ENCODE measurements at places on chromosomes 3 and 15. TPM values are rescaled to one million over a fixed set of nuclear protein-coding genes. Genes with fewer than 3 reads are reported as not detected.
A peak's percentile ranks its signal among the peaks of the same experiment; 100 is the strongest.

Gene CCR8
- total RNA-seq: 87.2 TPM

Gene ROBO1
- not detected for total RNA-seq

DNA sequence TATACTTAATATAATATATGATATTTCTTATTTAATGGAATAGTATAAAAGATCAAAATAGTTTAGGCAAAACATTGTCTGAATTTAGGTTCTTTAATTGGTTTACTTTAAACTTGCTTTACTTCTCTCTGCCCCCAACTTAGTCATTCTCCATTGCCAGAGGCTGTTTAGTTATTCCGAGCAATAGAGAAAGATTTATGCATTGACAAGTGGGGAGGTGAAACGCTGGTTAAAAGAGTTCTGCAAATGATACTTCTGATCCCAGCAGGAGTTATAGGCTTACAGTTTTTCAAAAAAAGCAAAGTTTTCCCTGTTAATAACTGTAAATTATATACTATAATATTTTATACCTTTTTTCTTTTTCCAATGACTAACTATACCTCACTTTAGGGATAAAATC, 145.4 kb downstream of the EPHA3 start:
- DNase-seq: no peak

- no peak for DNase-seq
Observed at GRCh38 chr3:49701388-49702077, 12.2 kb downstream of the RNF123 start.

DNA sequence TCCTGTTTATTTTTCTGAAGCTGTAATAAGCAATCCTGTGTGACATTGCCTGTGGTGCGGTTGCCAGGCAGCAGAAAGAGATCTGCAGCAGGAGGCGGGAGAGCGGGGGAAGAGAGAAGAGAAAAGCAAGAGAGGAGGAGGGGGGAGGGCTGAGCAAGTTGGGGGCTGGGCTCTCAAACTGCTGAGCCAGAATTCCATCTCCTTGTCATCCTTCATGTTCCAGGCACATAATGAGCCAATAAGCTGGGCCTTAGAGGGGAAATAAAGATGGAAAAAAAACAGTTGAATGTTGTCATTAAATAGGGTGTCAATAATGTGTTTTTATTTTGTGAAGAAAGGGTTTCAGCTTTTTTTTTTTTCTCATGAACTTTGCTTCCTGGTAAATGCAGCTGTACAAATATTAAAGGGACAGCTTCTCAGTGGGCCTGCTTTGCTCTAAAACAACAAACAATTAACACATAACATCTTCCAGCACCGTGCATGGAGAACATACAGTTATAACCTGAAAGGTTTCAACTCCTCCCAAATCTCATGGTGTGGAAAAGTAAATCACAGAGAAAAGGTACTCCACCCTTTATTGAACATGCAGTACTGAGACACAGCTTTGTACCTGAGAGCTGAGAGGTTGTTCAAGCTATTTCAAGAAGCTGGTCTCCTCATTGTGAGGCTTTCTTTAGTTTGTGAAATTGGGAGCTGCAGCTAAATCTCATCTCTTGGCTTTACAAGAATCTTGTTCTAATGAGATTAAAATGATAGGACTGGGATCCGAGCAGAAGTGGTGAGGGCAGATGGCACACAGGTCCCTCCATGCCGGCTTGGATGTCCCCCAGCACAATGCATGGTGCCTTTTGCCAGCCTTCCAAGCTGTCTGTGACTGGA, 451.1 kb upstream of the KCNMB2 start:
- DNase-seq: no peak

DNA sequence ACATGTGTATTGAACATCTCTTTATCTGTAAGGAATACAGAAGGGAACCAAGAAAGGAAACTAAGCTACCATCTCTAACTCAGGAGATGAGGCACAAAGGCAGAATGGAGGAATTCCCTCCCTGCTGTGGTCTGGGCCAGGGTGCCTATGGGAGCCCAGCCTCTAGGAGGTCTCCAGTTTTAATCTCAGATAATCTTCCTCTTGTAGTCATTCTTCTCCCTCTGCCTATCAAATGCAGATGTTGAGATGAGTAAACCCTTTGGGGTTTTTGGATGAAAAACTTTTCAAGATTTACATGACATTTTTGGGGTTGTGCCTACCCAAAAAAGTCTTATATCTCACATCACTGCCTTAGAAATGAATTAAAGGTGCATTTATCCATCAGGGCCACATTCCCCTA, 23.3 kb downstream of the SCG5 start:
- no peak for DNase-seq

Gene SPTBN5
- 2.7 TPM for total RNA-seq

Gene DYNLT2B
- 9.1 TPM for total RNA-seq

Gene NDUFAF3
- total RNA-seq: 57.8 TPM

GRCh38 chr3:47772788-47773187, 8.9 kb downstream of the SMARCC1 start:
- DNase-seq: no peak

Gene MFGE8
- total RNA-seq: 149 TPM

DNA sequence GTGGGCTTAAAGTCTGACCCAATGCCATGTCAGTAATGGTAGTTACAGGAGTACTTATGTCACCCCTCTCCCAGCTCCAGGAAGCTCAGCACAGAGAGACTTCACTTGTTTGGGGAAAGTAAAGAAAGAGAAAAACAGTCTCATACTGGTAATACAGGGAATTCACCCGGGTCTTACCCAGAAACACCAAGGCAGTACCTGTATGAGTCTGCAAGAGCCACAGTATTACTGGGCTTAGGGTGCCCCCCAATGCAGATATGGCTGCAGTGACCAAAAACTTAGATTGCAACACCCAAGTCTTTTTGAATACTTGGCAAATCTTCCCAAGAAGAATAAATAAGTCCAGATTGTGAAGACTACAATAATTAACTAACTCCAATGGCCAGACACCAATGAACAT, 622.1 kb downstream of the IGSF11 start:
- no peak for DNase-seq

DNA sequence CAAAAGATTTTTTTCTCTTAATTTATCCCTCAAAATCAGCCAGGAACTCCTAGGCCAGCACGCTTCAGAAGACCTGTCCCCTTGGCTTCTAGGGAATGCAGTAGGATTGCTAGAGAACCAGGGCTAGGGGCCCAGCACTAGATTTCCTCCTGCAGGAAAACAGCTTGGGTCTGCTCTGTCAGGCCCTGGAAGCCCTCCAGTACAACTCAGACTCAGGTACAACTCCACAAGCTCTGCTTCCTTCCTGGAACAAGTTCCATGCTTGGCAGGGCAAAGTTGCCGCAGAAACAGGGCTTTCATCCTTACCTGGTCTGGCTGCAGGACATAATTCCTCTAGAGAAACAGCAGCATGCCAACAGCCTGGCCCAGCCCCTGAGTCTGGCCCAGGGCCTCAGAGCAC, 96.1 kb upstream of the CTNNB1 start:
- DNase-seq: no peak

Gene VEPH1
- total RNA-seq: 2.6 TPM

DNA sequence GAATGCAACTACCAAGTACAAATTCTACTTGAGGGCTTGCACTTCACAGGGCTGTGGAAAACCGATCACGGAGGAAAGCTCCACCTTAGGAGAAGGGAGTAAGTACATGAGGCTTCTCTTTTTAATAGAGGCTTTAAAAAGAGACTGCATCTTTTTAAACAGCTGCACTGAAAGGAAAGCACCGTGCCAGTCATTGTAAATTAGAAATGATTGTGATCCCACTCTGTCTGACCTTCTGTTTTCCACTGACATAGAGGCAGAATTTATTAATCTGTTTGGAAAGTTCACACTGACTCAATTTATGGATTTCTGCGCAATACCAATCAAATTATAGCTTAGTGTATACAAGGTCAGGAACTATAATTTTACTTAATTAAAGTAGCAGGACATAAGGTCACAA, 198.2 kb downstream of the CHL1 start:
- no peak for DNase-seq

GRCh38 chr3:40615110-40615915, 90.6 kb downstream of the ZNF621 start:
- no peak for DNase-seq

GRCh38 chr3:22089284-22089683, 338.3 kb upstream of the ZNF385D start:
- peak; percentile 9 for DNase-seq

GRCh38 chr15:69540622-69541021, 88.0 kb downstream of the RPLP1 start:
- DNase-seq: no peak

- DNase-seq: no peak
Observed at GRCh38 chr15:32803631-32804030, 85.8 kb downstream of the GREM1 start.

GRCh38 chr3:14475621-14476020, 64.5 kb downstream of the GRIP2 start:
- DNase-seq: no peak

- no peak for DNase-seq
Observed at GRCh38 chr15:50128266-50128665, 9.2 kb upstream of the ATP8B4 start.

DNA sequence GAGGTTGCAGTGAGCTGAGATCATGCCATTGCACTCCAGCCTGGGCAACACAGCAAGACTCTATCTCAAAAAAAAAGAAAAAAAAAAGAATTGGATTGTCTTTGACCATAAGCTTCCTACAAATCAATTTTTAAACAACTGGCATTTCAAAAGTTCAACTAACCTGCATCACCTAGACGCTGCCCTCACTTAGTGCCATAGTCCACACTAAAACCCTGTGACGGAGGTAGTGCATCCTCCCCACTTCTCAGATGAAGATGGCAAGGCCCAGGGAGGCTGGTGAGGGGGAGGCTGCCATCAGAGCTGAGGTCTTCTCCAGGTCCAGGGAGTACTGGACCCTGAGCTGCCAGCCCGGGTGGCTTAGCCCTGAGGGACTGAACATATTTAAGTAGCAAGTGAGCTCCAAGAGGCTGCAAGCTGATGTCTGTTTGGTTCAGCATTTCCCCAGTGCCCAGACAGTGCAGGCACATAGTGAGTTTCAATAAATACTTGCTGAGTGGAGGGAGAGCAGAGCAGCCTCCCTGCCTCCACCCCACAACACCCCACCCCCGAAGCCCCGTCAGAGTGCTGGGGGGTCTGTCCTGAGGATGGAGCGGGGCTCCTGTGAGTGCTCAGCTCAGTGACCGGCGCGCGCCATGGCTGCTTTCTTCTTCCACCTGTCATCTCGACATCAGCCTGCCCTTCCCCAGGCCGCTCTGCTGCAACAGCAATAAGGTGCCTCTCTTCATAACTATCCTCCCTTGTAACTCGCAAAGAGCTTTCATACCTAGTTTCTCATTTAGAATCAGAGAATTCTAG, 52.8 kb downstream of the MGLL start:
- DNase-seq: no peak

Gene CYP8B1
- not detected for total RNA-seq

Gene CDHR4
- 0.32 TPM for total RNA-seq

- DNase-seq: no peak
Observed at GRCh38 chr3:58202917-58203360, 7.8 kb downstream of the DNASE1L3 start.

GRCh38 chr15:63172376-63172775, 15.1 kb upstream of the RPS27L start:
- DNase-seq: no peak

GRCh38 chr15:91908391-91908790, 54.9 kb downstream of the SLCO3A1 start:
- no peak for DNase-seq

GRCh38 chr3:148882288-148882687, 17.2 kb downstream of the CPA3 start:
- no peak for DNase-seq

Gene ST3GAL6
- total RNA-seq: 0.89 TPM

Gene COL6A5
- not detected for total RNA-seq

Gene GOLGA8T
- total RNA-seq: not detected

Gene SLC35G2
- total RNA-seq: 0.44 TPM

DNA sequence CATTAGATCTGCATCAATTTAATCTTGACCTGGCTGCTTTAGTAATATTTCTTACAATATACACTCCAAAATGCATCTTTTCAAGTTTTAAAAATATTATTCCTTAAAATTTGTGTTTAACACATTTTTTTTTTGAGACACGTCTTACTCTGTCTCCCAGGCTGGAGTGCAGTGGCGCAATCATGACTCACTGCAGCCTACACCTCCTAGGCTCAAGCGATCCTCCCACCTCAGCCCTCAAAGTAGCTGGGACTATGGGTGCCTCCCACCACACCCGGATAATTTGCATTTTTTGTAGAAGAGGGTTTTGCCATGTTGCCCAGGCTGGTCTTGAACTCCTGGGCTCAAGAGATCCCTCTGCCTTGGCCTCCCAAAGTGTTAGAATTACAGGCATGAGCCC, 73.6 kb downstream of the ETV5 start:
- DNase-seq: no peak

Gene SYNPR
- not detected for total RNA-seq

- no peak for DNase-seq
Observed at GRCh38 chr3:186166036-186166435, 57.1 kb upstream of the ETV5 start.

Gene RTP4
- total RNA-seq: 4.6 TPM

DNA sequence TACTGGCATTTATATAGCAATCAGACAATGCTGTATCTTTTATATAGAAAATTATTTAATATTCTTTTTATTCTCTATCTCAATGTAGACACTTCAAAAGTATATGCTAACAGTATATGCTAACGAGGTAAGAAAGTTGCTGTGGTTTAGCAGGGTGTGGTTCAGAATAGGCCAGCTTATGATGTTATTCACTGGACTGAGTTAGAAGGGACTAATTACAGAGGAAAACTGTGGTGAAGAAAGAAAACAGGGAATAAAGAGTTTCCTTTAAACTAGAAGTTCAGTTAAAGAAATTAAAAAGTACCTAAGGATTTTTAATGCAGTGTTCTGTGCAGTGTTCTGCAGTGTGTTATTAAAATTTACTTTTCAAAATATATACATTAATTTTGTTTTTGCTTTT, 59.4 kb downstream of the MYO9A start:
- no peak for DNase-seq

DNA sequence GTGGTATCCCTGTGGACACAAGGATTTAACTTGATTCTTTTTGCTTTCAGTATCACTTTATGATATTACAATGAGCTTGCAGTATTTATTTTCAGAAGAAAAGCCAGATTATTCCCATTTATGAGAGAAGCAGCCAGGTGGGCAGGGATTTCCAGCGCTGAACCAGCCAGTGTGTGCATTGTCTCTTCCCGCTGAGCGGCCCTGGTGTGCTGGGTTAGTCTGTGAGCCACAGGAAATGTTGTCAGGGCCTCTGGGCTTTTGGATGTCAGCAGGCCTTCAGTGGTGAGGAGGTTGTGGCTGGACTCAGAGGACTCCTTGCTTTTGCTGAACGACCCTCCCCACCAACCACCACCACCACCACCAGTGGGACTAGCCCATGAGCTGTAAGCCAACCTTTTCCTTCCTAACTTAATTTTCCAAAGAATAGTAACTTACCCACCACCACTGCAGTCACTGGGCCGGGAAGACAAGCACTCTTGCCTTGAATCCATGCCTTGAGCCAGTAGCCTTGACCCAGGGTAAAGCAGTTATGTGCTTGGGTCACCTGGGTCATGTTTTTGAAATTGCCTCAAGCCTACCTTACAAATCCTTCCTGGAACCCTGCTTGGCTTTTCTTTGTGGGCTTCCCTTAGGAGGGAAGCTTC, 33.1 kb downstream of the FLNB start:
- DNase-seq: no peak

DNA sequence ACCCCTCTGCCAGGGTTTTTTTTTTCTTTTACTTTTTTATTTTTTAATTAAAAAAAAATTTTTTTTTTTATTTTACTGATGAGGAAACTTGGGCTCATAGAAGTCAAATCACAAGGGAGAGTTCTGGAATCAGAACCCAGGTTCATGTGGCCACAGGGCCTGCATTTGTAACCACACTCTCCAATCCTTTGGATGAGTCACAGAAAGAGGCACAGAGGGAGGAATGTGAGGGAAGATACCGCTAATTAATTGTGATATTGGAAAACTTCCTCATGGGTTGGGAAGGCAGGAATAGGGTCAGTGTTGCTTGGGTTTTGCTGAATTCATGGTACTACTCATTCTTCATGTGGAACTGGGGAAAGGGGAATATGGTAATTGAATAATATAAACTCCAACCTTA, 132.9 kb upstream of the SLC6A11 start:
- DNase-seq: no peak
